ENCODE measurements at places on chromosomes 1 and 21.

DNA sequence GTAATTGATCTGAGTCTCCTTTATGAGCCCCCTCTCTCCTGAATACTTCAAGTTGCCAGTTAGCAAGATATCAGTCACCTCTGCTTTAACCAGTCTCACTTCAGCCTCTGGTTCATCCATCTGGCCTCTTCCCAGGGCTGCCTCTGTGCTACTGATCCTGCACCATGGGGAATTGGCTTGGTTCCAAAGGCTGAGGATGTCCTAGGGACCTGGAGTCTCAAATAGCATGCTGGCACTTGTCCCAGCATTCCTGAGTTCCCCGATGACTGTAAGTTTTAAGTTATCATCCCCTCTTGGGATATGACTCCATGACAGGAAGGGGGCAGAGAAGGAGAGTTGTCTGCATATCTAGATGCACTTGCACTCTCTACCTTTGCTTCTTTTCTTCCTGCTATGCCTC lies 252.0 kb downstream of the PTBP2 start:
- H3K27me3 ChIP-seq = peaks cover 11% of the 10 kb centered on the region
- DNase-seq = no peak
- H3K4me1 ChIP-seq = no peaks in the 10 kb centered on the region
- H3K4me3 ChIP-seq = no peak overlapping the region
- H3K27ac ChIP-seq = no peak overlapping the region

DNA sequence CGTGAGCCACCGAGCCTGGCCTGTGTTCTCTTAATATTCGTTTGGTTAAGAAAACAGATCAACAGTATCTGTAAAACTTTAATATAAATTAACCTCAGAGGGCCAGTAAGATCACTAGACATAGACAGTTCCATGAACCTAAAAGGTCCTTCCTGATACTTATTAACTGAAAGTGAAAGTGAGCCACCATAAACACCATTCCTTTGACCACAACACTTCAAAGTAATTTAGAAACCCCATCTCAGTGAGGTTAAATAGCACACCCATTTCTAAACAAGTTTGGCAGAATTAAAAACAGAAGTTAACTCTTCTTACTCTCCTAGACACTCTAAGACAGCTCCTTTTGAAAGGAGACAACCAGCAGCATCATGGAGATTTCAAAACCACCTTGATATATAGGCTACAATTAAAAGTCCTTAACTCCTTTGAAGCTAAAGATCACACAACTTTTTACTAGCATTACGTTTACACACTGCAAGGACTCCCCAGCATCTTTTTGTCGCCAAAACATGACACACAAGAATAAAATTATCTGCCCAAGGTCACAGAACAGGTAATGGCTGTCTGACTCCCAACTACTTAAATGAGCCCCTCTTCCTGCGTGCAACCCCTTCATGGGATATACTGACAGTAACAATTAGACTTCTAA lies 2.2 kb downstream of the RNF19B start:
- H3K27ac ChIP-seq = peak overlapping the region; percentile 61
- H3K27me3 ChIP-seq = no peaks in the 10 kb centered on the region
- peak overlapping the region; percentile 79 for H3K4me3 ChIP-seq
- H3K4me1 ChIP-seq = peaks cover 49% of the 10 kb centered on the region
- no peaks in the 10 kb centered on the region for H3K36me3 ChIP-seq

DNA sequence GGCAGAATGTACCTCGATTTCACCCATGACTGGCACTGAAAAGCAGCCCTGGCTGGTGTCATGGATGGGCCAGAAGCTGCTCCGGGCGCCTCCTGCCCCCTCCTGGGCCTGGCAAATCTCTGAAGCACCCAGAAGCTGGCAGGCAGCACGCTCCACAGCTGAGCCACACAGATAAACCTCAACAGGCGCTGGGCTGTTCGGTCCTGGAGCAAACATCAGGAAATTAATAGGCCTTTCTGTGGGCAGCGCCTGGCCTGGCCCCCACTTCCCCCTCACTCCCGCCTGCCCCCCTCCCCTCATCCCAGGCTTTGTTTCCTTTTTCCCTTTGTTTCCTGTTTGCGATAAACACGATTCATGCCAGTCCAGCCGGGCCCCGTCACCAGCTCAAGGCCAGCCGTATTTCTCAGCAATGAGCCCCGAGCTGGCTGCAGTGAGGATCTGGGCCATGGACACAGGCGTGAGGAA lies 20.1 kb upstream of the DISP3 start:
- H3K4me1 ChIP-seq = peaks cover 11% of the 10 kb centered on the region
- H3K4me3 ChIP-seq = no peak overlapping the region
- H3K36me3 ChIP-seq = no peaks in the 10 kb centered on the region

DNA sequence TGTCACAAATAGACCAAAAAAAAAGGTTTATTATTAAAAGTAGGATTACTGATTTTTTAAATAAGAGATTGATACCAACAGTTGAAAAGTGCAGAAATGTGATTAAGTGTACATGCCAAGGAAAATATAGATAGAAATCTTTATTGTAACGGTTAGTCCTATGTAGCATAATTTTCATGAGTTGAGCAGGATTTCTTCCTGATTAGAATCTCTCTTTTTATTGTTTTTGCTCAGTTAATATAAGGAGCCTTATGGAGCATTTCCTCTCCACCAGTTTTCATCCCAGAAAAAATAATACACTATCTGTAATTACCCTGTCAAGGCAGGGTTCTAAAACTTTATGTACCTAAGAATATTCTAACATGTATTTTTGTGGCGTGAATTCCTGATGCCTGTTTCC lies 23.4 kb downstream of the CAPZA1 start:
- no peak overlapping the region for H3K4me3 ChIP-seq
- H3K36me3 ChIP-seq = peaks cover 47% of the 10 kb centered on the region
- DNase-seq = no peak
- H3K4me1 ChIP-seq = peaks cover 42% of the 10 kb centered on the region
- H3K27me3 ChIP-seq = no peaks in the 10 kb centered on the region

DNA sequence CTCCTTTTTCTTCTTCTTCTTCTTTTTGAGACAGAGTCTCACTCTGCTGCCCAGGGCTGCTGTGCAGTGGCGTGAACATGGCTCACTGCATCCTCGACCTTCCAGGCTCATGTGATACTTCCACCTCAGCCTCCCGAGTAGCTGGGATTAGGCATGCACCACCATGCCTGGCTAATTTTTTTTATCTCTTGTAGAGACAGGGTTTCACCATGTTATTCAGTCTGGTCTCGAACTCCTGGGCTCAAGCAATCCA lies 13.0 kb upstream of the PADI1 start:
- no peaks in the 10 kb centered on the region for H3K4me1 ChIP-seq
- no peak overlapping the region for H3K27ac ChIP-seq
- peaks cover 6% of the 10 kb centered on the region for H3K27me3 ChIP-seq
- no peaks in the 10 kb centered on the region for H3K36me3 ChIP-seq
- H3K4me3 ChIP-seq = no peak overlapping the region
